ENCODE measurements at places on chromosomes 13 and 19.
A peak's percentile ranks its signal among the peaks of the same experiment; 100 is the strongest.

DNA sequence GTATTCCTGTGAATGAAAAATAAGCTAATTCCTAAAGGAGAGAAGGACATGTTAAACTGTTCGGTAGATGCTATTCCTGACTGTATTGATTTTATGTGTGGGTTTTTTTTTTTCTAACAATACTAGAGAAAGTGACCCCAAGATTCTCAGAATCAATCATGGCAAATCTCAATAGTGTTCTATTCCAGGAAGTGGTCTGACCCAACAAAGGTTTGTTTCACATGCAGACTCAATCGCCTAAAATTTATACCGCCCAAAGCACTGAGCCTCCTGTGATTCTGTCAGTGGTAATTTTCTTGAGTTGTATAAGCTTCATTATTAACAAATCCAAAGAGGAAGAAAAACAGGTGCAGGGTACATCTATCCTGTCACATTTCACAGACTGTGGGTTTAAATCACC is 293.7 kb downstream of the SUCLA2 start:
- peak; percentile 2 for DNase-seq

DNA sequence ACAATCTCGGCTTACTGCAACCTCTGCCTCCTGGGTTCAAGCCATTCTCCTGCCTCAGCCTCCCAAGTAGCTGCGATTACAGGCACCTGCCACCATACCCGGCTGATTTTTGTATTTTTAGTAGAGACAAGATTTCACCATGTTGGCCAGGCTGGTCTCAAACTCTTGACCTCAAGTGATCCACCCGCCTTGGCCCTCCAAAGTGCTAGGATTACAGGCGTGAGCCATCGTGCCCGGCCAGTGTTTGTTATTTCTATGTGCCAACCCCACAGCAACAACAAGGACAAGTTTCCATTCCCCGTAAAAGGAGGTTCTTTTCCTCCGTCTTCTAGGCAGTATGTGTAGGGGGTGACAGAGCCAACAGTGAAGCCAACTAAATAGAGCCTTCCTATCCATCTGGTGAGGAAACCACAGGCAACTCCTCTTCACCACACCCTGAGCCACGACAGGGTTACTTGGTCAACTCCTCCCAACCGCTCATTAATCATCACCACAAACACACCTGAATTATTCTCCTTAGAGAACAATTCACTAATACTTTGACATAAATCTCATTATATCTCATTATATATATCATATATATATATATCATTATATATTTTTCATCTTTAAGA is 25.5 kb downstream of the FOXO1 start:
- peak; percentile 54 for DNase-seq

DNA sequence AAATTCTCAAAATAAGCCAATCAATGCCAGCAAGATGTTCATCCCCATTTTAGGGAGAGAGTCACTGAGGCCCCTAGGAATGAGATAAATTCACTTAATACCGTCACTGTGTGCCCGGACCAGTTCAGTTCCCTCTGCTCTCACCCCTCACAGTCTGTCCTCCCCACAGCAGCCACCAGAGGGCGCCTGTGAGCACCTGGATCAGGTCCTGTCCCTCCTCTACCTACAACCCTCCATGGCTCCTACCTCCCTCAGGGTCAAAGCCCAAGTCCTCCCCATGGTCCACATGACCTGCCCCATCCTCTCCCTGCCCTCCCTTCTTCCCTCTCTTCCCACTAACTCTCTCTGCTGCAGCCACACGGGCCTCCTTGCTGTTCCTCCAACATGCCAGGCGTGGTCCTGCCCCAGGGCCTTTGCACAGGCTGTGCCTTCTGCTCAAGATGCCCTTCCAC is 42.0 kb upstream of the NFIC start:
- DNase-seq = peak; percentile 83

- peak; percentile 86 for DNase-seq
Observed at GRCh38 chr13:23980160-23980551, 82.9 kb upstream of the C1QTNF9B start.

DNA sequence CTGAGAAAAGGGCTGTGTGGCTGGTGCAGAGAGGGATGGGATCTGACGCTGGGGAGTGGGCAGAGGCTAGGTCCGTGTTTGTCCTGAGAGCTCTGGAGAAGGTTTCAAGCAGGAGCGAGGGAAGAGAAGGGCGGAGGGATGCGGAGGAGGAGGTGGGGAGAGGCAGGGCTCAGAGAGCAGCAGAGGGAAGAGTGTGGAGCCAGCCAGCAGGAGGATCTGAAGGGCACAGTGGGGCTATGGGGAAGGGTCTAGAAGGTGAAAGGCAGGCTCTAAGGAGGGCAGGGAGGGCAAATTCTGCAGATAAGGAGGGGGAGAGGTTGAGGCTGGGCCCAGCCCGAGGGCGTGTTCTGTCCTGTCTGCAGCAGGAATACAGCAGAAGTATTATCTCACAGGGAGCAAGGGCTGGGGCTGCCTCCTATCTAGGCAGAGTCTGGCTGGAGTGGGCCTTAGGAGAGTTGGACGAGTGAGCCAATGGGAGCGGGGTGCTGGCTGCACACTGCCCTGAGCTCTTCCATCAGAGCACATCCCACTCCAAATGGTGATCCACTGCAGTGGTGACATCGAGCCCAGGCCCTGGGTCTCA is 6.1 kb downstream of the AP2A1 start:
- no peak for DNase-seq

DNA sequence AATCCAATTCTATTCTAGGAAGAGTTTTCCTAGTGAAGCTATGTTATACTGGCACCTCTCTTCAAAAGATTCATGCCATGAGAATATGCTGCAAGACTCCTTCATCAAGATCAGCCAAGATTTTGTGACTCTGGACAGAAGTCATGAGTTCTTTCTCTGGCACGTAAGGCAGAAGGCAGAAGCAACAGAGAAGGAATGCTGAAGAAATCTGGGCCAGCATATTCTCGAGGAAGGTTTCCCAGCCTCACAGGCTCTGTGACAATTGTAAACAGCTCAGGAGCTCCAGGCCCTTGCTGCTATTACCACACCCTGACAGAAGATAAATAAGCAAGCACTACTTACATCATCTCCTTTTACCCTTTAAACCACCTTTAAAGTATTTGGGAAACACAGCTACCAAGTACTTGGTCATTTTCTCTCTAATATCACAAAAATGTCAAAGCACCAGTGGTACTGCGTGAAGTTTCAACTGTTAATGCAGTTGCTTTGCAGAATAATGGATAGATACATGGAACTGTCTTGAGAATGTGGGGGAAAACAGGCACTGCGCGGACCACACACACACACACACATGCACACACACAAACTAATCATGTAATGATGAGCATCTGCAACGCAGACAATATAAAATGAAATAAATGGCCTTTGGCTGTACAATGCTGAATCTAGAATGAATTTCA is 55.4 kb downstream of the INTS6 start:
- DNase-seq = no peak

DNA sequence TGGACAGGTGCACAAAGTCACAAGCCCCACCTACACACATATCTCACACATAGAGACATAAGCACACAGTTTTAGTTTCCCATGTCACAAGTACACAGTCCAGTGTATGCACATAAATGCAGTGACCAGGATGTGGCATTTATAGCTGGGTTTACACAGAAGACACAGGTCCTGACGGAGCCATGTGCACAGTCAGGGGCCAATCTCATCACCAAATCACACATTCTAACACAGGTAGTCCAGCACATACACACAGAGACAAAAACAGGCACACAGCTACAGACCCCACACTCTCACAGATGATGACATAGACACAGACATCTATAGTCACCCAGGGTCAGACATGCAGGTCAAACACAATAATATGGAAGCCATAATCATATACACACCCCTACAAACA is 2.1 kb downstream of the NUMBL start:
- no peak for DNase-seq

DNA sequence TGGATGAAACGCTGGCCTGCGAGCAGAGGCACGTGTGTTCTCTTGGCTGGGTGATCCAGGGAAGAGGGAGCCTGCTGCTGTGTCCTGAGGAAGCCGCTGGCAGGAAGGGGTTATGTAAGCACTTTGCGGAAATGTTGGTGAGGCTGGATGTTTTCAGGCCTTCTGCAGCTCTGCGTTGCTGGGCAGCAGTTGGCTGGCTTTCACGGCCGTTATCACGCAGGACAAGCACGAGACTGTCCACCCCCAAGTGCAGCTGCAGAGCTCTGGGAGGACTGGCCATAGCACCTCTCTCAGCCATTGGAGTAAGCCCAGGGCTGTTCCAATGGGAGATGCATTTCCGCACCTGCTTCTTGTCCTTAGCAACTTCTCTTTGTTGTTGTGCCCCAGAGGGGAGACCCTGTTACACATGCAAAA is 146.9 kb upstream of the SOX21 start:
- no peak for DNase-seq

All from activated CD4-positive, alpha-beta T cell treated with anti-CD3 and anti-CD28 coated beads, Interleukin-10, Interleukin-2, amounts not matched to agents 100 ng/mL and 50 ng/mL, durations not matched to agents 16 hours and 8 hours (primary cell).